Activated B cell treated with CpG ODN at 0.5 μM for 24 hours (primary cell): ENCODE measurements at places on chromosomes 11 and 22.

DNA sequence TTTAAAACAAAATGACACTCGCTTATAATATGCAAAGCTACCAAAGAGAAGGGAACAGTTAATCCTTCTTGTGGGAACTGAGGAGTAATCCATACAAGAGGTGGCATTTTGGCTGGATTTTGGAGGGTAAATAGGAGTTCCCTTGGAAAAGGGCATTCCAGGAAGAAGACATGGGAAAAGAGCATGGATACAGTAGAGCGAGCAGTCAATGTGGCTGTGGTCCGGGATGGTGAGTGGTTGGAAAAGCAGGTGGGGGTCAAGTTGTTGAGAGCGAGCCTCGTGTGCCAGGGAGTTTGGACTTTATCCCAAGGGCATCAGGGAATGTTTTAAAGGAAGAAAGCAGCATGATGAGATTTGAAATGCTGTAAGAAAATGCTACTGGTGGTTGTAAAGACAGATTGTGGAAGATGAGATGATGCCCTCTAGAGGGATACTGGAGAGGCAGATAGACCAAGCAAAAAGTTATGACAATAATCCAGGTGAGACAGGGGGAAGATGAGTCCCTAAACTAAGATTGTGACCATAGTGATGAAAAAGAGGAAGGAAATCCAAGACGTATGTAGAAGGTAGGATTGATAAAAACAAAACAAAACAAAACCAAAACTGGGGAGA, 3.8 kb upstream of the MMP7 start:
- DNase-seq = no peak

DNA sequence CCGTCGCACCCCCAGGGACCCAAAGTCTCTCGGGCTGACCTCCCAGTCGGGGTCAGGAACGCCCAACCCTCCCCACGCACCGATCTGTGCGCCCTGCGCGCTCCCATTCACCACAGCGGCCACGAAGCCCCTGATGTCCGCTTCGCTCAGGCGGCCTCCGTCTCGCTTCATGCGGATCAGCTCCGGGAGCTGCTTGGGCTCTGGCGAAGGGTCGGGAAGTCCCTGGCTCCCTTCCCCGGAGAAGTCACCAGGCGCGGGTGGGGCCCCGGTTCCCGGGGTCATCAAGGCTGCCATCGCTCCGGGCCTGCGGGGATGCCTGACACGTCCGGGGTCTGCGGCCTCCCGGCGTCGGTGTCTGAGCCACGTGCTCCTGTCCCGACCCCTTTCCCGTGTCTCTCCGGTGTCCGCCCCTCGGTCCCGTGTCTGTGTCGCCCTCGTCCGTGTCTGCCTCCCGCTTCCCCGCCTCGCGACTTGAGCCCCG, 356 bp downstream of the TYMP start:
- no peak for DNase-seq

DNA sequence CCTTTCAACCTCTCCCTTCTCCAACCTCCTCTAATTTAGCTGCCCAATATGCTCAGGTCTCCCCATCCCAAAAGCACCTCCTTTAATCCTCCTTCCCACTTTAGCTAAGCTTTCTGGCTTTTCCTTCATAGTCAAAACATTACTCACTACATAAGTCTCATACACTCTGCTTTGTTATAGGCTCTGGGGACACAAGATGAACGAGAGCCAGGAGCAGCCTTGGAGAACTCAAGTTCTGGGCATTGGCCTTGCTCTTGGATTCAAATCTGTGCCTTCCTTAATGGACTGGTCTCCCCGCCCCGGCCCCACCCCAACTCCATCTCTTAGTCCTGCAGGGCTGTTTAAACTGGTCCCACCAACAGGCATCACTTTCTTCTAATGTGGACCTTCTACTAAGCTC, 11.4 kb upstream of the HPX start:
- no peak for DNase-seq

DNA sequence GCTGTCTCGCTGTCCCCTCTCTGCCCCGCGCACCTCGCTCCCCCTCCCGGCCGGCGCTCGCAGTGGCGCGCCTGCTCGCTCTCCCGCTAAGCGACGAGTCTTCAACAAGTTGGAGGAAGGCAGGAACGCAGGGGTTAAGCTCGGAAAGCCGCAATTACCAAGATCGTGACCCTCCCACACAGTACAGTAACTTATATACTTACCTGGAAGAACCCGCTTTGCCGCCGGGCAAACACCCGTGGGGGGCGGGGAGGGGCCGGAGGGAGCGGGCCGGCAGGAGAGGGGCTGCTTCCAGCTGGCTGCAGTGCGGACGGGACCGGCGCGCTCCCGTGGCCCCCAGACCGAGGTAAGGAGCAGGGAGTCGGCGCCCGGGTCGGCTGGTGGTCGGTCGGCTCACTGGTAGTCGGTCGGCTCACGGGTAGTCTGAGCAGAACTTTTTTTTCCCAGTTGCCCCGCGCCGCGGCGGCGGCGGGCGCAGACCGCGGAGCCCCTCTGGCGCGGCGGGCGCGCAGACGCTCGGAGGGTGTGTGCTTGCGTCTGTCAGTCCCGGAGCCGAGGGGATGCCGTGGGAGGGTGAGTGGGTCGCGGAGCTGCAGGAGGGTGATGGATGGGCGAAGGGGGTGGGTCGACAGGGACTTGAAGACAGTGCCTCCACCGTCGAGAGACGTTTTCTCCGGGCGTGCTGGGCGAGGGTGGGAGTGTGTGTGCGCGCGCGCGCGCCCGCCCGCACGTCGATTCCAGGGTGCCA, 101.2 kb upstream of the HSD17B12 start:
- DNase-seq = no peak

- DNase-seq = no peak
Observed at GRCh38 chr11:66866511-66866986, 9.7 kb downstream of the LRFN4 start.

DNA sequence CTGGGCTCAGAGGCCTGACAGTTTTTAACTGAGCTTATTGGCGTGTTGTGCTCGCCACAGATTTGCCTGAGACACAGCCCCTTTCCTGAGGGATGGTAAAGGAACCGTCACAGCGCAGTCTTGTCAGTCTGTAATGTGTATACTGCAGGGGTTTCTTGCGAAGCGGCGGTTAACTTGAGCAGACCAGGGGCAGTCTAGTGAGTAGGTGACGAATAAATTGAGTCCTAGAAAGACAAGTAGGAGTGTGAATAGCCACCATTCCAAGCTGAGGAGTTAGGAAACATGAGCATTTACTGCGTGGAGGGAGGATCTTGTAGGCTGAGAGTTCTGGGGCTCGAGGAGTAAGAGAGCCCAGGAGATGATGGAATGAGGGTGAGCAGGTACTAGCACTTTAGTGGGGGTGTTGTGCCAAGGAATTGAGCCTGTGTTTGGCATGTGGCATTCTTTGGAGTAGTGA, 1.4 kb downstream of the MED15 start:
- DNase-seq = no peak

- no peak for DNase-seq
Observed at GRCh38 chr11:117647872-117648271, 149.1 kb downstream of the DSCAML1 start.

DNA sequence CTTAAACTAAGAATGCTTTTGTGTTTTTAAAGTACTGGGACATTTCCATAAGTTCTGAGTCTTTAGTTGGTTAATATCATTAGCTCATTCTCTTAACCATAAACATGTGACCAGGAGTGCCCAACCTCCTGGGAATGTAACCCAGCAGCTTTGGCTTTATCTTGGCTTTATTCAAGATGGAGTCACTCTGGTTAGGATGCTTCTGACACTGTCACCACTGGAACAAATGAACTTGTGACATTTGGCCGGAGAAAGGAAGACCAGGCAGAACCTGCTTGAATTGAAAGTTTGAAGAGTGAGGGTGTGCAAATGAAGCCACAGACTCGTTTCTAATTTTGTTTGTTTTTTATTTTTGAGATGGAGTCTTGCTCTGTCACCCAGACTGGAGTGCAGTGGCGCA, 54.6 kb downstream of the OSBP2 start:
- no peak for DNase-seq

GRCh38 chr11:104095791-104096190, 59.4 kb downstream of the DDI1 start:
- DNase-seq = no peak
